ENCODE measurements at places on chromosomes 3 and 15.

DNA sequence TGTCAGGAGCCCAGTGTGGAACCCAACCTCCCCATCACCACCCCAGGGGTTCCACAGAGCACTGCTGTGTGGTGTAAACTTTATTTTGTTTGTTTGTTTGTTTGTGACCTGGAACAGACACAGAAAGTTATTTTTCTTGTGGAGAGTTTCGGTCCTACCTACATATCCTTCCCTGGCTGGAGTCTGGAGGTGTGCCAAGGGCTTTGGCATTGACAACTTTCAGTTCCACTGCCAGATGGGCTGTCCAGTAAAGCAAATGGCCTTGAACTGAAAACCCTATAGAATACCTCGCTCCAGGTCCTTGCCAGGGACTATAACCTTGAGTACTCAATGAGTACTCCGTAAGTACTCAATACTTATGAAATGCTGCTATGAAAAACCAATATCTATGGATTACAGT is 103.5 kb downstream of the MITF start:
- DNase-seq, result no peak

- no peak for DNase-seq
Observed at GRCh38 chr3:13040361-13041074, 32.7 kb downstream of the IQSEC1 start.

DNA sequence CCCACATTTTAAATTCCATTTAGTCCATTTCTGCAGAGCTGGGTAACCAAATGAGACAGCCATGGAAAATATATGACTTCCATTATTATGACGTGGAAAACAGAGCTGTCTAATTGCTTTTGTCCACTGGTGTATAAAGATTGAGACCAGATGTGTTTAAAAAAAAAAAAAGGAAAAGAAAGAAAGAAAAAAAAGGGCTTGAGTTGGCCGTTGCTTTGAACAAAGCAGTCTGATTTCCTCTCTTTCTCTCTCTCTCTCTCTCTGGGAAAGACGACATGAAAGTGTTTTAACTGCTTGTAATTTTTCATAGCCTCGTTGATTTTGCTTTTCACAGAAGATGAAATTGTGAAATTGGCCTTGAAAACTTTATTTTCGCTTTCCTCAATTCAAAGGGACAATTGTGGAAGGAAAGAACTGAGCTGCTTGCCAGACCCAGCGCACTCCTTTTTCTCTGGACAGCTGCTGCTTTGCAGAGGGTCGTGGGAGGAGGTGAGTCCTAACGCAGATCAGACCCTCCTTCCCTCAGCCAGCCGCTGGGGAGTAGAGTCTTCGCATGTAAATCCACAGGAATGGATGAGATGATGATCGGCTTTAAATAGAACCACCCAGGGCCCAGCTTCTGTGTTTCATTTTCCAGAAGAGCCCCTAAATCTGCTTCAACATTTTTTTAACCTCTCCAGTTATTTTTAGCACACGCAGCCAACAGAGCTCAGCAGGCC is 42.8 kb upstream of the UBE2E1 start:
- no peak for DNase-seq

DNA sequence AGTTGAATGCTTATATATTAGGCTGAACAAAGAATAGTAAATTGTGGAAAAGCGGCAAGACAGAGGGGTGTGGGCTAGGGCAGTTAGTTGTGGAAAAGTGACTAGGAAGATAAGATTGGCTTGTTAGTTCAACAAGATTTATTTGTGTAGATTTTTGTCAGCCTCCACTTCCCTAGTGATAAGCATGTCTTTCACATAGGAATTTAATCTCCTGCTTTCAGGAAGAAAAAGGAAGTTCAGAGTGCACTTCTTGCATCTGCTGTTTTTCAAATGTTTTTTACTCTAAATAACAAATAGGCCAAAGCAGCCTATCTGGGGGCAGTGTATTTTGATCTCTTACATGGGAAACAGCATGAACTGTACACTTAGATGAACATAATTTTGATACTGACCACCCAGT is 919.9 kb downstream of the NAALADL2 start:
- DNase-seq, result no peak

GRCh38 chr3:53161820-53162671 is 1.0 kb downstream of the PRKCD start:
- no peak for DNase-seq

- no peak for DNase-seq
Observed at GRCh38 chr3:116048991-116049390, 396.3 kb downstream of the LSAMP start.

DNA sequence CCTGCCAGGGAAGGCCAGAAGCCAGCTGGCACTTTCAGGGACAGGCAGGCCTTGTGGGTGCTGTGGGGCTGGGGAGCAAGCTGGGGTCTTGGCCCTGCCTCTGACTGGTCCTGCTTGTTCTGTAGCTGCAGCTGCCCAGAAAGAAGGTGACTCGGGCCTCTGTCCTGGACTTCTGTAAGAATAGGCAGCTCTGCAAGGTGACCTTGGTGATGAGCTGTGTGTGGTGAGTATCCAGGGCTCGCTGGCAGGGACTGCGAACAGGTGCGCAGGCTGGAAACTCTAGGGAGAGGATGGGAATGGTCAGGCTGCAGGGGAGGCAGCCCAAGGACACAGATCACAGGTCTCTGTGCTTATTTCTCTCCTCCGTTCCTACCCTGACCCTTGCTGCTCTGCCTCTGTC is 31.2 kb downstream of the SLC22A14 start:
- DNase-seq, result no peak

GRCh38 chr15:50028326-50028725 is 90.7 kb downstream of the ATP8B4 start:
- DNase-seq, result no peak

- no peak for DNase-seq
Observed at GRCh38 chr3:126896968-126897367, 85.9 kb upstream of the PLXNA1 start.

DNA sequence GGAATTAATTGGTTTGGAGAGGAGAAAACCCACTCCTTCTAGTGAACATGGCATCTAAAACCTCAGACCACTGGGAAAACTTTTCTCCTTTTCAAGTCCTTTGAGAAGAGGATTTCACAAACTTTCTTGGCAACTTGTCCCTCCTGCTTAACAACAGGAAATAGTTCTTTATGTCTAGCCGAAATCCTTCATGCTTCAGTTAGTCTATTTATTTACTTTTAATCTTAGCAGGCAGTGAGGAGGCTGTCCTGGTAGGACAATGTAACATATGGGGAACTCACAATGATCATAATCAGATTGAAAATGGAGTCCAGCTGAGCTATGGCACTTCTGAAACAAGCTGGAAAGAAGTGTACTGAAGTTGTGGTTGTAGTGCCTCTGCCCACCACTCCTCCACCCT is 50.6 kb downstream of the KY start:
- DNase-seq, result no peak

GRCh38 chr3:171984883-171985282 is 54.5 kb upstream of the FNDC3B start:
- no peak for DNase-seq

DNA sequence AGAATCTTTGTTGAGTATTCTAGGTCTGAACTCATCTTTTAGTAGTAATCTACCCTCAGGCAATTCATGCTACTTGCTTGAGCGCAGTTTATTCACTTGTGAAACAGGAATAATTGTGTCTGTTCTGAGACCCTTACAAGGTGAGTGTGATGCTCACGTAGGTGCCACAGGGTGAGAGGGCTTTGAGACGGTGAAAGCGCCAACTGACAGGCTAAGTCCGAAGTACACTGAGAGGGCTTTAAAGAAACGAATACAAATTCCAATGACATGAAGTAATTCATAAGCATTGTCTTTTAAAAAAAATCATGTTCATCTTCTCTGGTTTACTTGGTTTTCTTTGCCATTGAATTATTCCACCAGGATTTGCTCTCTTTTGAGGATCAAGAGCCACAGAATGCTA is 393.7 kb upstream of the RGMA start:
- DNase-seq, result no peak

GRCh38 chr3:28850186-28850585 is 430.7 kb upstream of the RBMS3 start:
- DNase-seq, result no peak

GRCh38 chr3:94413336-94414108 is 350.7 kb downstream of the NSUN3 start:
- DNase-seq, result no peak

GRCh38 chr3:43496740-43497375 is 125.0 kb downstream of the ANO10 start:
- DNase-seq, result no peak

GRCh38 chr3:116097226-116097625 is 348.1 kb downstream of the LSAMP start:
- DNase-seq, result no peak

Data from mesothelial cell of epicardium (in vitro differentiated cells).